ENCODE measurements at places on chromosomes 13 and 19.
A peak's percentile ranks its signal among the peaks of the same experiment; 100 is the strongest.

DNA sequence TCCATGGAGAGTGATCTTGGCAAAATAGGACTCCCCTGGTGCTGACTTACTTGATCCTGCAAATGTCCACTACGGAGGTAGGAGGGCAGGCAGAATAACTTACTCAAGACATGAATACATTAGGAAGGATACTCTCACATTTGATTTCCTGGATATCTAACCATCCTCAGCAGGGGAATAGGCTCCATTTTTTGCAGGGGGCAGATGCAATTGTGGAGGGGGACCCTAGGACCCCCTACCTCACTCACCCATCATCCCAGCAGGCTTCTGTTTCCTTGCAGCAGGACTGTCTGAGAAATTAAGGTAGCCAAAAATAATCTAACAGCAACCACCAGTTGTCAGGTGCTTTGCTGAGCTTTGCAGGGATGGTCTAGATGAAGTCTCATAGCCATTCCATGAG lies 482.0 kb downstream of the ZNF536 start:
- no peak for DNase-seq

DNA sequence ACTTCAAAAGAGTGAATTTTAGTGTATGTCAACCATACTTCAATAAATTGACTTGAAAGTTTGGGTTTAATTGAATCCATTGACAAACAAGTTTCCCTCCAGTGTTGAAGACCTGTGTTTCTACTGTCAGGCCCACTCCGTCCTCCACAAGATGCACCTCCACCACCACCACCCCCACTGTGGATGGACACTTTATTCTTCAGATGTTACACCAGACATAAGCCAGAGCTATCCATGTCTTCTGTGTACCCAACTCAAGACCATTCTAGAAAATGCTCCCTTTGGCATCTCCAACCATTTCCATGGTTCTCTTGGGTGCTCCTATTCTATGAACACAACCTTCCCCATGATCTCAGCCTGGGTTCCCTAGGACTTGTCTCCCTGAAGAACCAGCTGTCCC lies 207.0 kb downstream of the COL4A1 start:
- DNase-seq: no peak

GRCh38 chr13:112445411-112446271 lies 69.5 kb downstream of the SPACA7 start:
- DNase-seq: no peak

GRCh38 chr13:41419206-41419605 lies 38.1 kb upstream of the RGCC start:
- DNase-seq: no peak

DNA sequence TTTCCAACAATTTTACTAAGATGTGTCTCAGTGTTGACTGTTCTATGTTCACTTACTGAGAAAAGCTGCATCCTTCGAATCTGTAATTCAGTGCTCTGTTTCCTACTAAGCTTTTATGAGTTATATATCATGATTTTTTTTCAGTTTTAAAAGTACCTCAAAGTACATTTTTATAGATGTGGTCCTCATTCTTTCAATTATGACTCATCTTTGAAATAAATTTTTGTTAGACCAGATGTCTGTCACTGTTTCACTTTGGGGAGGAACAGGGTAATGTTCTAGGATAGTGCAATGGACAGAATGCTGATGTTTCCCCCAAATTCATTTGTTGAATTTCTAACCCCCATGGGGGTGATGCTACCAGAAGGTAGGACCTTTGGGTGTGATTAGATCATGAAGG lies 74.8 kb downstream of the NALCN start:
- no peak for DNase-seq

DNA sequence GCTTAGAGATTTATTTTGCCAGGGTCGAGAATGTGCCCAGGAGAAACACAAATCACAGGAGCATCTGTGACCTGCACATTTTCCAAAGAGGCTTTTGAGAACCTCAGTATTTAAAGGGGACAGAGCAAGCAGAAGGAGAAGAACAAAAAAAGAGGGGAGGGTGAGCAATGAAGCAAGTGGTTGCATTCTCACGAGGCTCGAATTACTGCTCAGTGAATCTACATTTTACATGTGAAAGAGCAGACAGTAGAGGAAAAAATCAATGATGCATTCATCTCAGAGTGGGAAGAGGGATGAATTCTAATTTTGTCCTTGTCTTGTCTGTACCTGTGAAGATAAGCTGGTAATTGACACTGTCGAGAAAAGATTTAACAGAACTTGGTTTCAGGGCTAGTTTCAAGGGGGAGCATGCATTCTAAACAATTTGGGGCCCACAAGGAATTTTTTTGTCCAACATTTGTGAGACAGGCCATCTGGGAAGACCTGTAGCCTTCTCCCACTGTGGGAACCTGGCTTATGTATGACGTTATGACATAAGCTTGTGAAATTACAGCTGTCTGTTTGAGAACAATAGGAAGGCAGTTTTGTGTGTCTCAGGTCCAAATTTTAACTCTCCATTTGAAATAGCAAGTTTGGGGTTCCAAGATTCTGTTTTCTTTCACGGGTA lies 855.1 kb downstream of the SLITRK5 start:
- no peak for DNase-seq

GRCh38 chr13:76684336-76684735 lies 201.9 kb downstream of the KCTD12 start:
- no peak for DNase-seq

GRCh38 chr13:109592770-109593169 lies 193.6 kb downstream of the IRS2 start:
- no peak for DNase-seq

GRCh38 chr13:97139691-97140090 lies 82.4 kb upstream of the MBNL2 start:
- no peak for DNase-seq

- no peak for DNase-seq
Observed at GRCh38 chr13:39335721-39336120, 267.3 kb downstream of the LHFPL6 start.

DNA sequence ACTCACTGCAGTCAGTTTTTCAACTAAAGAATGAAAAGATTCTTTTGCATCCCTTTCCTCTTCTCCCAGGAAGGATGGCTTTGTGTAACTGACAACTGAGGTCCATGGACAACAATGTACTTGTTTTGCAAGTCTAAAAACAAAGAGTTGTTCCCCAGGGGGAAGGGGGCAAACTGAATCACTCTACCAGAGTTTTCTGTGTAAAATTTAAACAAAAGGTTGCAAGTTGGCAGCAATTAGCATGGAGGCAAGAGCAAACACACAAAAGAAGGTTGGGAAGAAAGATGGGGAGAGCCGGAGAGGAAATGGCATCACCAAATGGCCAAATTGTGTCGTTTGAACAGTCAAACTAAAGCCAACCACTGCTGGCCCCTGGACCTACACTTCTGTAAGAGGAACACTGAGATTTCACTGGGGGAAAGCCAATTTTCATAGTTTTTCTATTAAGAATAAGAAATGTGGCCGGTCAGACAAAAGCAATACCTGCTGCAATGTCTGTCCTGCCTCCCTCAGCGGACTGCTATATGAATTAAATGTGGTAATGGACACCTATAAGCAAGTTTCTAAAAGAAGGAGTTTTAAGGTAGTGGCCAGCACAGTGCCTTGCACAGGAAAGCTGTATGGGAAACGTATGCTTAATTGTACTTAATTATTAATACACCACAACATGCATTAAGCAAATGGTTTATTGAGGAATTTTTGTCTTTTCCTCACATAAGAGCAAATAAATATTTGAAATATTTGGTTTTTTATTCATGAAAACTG lies 16.1 kb upstream of the SACS start:
- DNase-seq: no peak

GRCh38 chr19:18993115-18993514 lies 40.2 kb downstream of the SUGP2 start:
- DNase-seq: no peak

DNA sequence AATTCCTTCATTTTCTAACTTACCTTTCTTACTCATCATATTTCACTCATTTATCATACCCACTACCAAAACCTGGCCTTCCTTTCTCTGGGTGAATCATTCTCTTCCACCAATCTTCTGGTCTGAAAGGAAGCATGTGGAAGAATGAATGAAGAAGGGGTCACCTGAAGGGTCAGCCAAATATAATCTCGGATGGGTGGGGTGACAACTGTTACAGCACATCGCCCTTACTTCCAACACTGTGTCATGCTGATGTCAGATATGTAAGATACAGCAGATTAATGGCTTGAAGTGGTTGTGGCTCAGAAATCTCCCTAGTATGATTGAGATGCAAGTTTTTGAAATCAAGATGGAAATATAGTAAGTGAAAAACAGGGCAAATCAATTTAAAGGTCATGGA lies 401.7 kb upstream of the HTR2A start:
- no peak for DNase-seq

- DNase-seq: peak; percentile 12
Observed at GRCh38 chr19:4639531-4640246, 373 bp downstream of the TNFAIP8L1 start.

GRCh38 chr13:112809332-112810315 lies 119.8 kb downstream of the ATP11A start:
- DNase-seq: no peak

DNA sequence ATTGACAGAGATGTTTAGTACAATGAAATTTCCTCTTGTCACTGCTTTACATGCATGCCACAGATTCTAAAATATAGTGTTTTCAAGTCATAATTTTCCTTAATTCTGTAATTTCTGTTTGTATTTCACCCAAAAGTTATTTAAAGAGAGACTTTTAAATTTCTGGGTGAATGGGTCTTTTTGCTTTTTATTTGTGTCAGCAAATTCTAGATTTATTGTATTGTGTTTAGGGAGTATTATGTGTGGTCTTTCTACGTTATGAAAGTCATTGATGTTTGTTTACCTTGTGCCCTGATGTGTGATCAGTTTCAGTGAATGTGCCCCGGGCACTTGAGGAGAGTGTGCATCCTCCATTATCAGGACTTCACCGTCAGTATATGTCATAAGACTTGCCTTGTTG lies 92.7 kb downstream of the SGCG start:
- no peak for DNase-seq

GRCh38 chr19:18126097-18126496 lies 26.9 kb upstream of the PIK3R2 start:
- DNase-seq: no peak

GRCh38 chr13:45276913-45277312 lies 64.1 kb downstream of the TPT1 start:
- DNase-seq: no peak

GRCh38 chr13:92768602-92769001 lies 458.0 kb upstream of the GPC6 start:
- DNase-seq: no peak

GRCh38 chr13:33743438-33744368 lies 74.2 kb upstream of the RFC3 start:
- DNase-seq: peak; percentile 62

- no peak for DNase-seq
Observed at GRCh38 chr13:69595181-69595580, 512.4 kb upstream of the ATXN8OS start.

GRCh38 chr13:98476106-98476505 lies 100.8 kb downstream of the STK24 start:
- peak; percentile 22 for DNase-seq

DNA sequence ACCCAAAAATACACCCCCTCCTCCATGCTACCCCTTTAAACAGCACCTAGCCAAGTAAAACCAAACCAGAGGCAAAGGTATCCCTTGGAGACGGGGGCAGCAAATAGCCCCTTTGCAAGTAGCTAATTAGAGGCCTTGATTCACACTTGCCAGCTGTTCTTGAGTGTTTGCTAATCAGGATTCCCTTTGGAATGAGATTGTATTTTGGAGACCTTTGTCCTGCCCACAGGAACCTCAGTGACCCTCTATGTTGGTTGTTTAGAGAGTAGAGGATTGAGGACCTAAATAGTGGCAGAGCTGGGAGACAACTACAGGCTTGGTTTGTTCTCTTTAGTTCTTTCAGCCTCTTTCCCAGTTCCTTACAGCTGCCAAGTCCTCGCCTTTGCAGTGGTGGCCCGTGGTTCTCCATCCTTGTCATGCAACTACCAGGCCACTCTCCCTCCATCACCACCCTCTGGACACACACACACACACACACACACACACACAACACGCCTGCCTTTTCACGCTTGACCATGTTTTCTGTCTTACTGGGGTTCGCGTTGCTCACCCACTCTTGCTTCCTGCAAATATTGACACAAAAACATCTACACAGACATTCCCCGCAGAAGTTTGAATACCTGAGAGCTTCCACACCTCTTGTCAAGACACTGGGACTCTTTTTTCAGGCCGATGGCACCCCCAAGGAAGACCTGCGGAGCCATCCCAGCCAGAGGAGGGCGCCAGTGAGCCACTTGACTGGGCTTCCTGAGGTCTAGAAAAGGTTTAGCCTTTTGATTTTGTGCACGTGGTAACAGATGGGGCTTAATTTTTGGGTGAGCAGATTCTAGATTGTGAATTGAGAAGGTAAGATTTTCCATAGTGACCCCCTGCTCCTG lies 80.0 kb upstream of the GPR183 start:
- DNase-seq: peak; percentile 11

DNA sequence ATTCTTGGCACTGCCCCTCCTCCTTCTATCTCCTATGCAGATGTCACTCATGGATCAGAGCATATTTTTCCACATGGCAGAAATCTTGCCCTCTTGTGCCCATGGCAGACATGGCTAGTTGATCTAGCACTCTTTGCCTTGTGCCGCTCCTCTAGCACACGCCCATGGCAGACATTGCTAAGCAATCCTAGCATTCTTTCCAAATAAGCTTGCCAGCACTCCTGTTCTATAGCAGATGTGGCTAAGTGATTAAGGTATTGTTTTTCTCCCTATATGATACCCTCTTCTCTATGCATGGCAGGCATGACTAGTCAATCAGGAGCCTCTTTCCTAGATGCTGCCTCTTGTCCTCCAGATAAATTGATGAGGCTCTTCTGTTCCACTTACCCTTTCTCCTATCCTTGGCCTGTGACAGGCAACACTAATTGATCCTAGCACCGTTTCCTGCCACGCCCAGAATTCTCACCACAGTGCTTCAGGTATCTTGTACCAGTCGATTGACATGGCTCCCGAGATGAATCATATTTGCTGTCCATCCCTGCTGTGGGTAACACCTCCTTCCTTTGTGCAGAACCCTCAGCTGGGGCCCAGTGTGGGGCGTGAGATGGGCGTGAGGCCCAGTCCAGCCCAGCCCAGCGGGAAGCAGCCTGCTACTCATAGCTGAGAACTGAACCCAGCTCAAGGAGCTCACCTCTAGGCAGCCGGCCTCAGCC lies 26.9 kb downstream of the TMED1 start:
- peak; percentile 29 for DNase-seq

DNA sequence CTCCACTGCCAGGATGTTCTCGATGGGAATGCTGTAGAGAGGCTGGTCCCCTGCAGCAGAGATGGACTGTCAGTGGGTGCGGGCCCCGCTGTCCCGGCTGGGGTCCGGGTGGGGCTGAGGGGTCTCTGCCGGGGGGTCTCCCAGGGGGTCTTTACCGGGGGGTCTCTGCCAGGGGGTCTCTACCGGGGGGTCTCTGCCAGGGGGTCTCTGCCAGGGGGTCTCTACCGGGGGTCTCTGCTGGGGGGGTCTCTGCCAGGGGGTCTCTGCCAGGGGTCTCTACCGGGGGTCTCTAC lies 25.7 kb upstream of the C13orf46 start:
- no peak for DNase-seq

GRCh38 chr13:97753942-97754670 lies 199.4 kb upstream of the IPO5 start:
- DNase-seq: no peak

- DNase-seq: peak; percentile 90
Observed at GRCh38 chr13:85799097-85799582, at the start of gene SLITRK6. SLITRK6 (minus strand) TSS chr13:85799419; CDS start chr13:85796508, 2,911 bp downstream.

- no peak for DNase-seq
Observed at GRCh38 chr13:98158172-98158899, 15.4 kb downstream of the FARP1 start.

GRCh38 chr19:4278419-4279266 lies at the start of gene SHD:
SHD (plus strand) TSS chr19:4279266; CDS start chr19:4280064, 798 bp downstream.
- peak; percentile 60 for DNase-seq

GRCh38 chr19:3565139-3565538 lies 7.6 kb upstream of the HMG20B start:
- DNase-seq: no peak

Data from NCI-H146 (cell line).